Activated T-cell treated with anti-CD3 and anti-CD28 coated beads, Interleukin-2, amount 50 U/mL, for 4 hours (primary cell): ENCODE measurements at places on chromosomes 5 and 9. TPM values are rescaled to one million over a fixed set of nuclear protein-coding genes. Genes with fewer than 3 reads are reported as not detected.

HACD4 gene
- 1.2 TPM for total RNA-seq

DNA sequence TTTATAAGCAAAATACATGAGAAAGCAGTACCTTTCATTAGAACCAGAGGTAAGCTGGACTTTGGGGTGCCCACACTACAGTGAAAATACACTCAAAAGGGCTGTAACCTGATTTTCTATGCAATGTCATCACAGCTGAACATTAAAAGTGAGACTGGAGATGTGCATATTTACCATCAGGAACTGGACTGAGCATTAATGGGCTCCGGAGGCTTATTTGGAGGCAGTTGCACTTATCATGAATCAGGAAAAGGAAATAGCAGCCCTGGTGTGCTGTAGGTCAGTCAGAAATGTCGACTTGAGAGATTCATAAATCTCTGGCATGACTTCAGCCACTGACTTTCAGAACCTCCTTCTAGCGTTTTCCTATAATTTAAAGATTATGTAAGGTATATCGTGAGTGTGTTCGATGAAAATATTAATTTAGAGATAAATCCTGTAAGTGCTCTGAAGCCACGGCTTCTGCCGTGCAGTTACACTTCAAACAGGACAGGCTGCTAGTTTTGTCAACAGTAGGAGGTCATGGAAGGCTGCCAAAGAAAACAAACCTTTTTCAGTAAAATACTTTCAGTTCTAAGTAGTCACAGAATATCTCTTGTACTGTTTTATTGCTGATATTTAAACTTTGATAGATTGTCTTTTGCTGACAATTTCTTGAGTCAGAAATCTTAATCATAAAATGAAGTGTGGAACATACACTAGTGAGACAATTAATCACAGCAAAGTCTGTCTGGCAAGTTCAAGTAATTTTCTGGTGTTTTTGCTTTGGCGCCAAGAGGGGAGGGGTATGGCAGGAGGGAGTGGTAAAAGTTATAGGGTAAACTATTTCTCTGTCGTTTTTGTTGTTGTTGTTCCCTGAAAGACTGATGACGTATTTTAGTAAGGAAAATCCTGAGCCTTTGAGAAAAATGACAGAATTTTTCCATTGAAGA, 939.7 kb downstream of the NR2F1-AS1 start:
- no peak for DNase-seq

- no peak for DNase-seq
Observed at GRCh38 chr5:137453483-137454080, 45.5 kb downstream of the SPOCK1 start.

DNA sequence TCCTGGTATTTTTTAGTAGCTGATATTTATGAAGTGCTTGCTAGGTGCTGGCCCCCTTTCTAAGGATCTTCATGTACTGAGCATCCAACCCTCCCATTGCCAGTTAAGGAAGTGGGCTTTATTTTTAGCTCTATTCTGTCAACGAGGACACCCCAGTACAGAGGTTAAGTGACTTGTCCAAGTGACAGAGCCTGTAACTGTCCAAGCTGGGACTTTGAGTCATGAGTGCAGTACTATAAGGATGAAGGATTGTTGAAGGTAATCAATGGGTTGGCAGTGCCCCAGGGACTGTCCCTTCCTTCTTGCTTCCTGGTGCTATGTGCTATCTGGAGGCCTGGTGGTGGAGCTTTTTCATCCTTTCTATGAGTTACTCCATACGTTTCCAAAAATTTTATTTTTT, 18.0 kb upstream of the FABP6 start:
- no peak for DNase-seq

LHFPL2 gene
- total RNA-seq: 0.22 TPM

GRCh38 chr5:150305557-150305956, 2.9 kb upstream of the ARSI start:
- DNase-seq: no peak

SWI5 gene
- 19.5 TPM for total RNA-seq

ZCCHC7 gene
- 23.6 TPM for total RNA-seq

GRCh38 chr5:158349987-158350386, 491.0 kb upstream of the CLINT1 start:
- DNase-seq: no peak

PCAT7 gene
- total RNA-seq: not detected

GABRB2 gene
- not detected for total RNA-seq

RFESD gene
- total RNA-seq: 3.2 TPM

GRCh38 chr9:79255651-79256260, 316.0 kb upstream of the TLE4 start:
- no peak for DNase-seq

DNA sequence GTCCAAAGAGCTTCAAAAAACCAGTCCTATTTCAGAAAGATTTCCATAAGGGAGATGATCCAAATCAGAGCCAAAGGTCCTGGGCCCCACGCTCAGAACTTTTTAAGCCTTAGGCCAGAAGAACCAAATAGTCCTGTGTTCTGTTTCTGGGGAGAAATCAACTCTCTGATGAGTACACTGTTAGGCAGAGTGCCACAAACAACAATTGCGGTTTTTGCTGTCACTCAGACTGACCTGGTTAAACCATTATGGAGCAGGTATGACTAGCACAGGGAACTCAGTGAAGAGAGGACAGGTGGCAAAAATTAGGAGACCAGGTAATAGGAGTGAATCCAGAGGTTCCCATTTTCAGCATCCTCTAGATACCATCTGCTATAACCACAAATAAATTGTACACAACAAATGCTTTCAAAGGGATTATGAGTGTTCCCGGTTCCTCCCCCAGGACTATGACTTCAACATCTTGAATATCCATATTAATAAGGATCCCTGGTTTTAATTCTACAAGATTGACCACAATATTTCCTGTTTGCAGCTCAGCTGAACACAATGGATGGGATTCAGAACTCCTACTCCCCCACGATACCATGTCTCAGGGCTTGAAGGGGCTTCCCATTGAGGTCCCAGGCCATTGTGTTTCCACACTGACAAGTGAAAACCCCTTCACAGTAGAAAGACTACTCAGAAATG, 52.1 kb upstream of the FREM1 start:
- no peak for DNase-seq

SLC45A2 gene
- not detected for total RNA-seq

DNA sequence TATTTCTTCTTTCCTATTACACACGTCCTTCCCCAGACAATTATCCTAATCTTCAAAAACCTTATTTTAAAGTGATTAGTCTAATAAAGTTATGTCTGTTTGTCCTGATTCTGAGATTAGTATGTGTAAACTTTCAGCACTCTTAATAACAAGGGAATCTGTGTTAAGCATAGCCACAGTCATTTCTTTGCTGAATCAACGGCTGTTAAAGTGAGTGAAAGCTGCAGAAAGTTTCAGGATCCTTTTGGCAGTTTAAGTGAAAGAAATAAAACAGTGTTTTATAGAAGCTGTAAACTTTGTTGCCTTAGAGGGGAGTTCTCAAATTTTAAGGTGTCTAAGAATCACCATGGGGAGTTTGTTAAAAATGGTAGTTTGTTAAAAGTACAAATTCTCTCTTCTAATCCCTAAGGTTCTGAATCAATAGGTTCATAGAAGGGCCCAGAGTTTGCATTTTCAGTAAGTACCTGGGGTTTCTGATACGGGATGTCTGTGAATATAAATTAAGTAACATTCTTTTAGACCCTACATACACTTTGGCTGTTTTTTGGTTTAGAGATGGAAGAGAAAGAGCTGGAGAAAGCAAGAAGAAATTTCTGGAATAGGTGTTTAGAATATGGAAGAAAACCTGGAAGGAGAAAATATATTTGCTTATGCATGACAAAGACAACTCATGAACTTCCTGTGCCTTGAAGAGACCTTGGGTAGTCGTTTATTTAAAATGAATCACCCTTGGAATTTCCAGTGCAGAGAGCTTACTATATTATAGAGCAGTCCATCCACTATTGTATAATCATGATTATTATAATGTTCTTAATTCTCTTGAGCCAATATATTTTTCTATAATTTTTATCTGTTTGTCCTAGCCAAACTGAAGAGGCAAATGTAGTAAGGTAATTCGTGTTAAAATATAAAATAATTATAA, 45.7 kb downstream of the SCAMP1 start:
- DNase-seq: no peak

DNA sequence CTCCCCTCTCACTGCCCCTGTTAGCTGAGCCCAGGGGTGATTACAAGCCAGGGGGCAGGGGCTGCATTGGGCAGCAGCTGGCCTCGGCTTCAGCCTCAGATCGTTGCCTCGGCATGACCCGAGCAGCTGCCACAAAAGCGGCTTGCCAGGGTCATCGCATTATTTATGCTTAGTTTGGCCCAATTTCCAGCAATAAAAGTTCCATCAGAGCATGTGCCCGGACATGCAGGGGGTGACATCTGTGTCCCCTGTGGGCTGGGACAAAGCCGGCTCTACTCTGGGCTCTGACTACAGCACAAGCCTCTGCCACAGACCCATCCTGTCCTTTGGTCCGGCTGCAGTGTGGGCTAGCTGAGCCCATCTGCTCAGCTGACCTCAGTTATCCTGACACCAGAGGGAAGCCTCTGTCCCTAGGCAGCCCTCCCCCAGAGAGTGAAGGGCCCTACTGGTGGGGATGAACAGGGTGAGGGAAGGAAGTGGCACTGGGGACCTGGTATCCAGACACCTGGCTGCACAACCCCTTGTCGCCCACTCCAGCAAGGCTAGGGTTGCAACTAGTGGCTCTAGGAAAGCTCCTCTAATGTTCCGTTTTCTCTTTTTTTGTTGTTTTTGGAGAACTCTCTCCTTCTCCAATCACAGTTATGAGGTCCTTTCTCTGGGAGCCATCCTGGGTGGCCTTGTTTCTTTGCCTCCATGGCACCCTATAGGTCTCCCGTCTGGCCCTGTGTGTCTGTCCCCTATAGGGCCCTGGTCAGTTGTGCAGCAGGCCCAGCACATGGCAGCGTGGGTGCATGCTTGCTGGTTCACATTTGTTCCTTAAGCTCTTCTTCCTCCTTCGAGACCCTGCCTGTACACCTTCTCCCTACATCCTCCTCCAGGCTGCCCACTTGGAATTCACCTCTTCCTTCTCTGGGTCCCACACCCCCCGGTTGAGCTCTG, 13.3 kb upstream of the GADD45G start:
- no peak for DNase-seq

DNA sequence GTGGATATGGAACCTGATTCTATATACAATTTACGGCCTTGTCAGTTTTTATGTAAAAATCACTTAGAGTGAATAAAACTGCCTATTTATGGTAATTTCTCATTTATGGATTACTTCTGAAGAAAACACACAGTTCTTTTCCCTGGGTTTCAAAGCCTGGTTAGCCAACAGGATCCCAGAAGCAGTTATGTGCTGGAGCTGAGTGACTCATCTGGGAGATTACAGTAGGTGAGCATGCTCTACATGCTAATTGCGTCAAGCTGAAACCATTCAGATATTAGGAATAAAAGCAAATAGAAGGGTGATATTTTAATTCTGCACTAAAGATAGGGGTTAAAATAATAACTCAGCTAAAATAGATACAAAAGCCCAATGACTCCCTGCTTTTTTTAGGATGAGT, 47.8 kb downstream of the PDE4D start:
- DNase-seq: no peak

DNA sequence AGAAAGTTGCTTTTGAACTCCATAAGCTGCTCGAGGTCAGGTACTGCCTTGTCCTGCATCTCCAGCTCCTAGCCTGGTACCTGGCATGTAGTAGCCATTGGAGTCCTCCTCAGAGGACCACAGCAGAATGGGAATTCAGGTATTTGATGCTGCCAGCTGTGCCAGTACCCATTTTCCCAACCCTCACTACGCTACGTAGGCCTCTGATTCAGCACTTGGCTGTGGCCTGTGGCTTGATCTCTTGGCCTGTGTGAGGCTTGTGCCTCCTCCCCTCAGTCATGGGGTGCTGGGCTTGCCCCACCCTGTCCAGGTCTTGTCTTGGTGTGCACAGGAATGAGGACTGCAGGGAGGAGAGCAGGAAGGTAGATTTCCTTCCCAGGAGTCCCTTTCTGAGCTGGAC, 11.8 kb downstream of the OTULIN start:
- peak; percentile 17 for DNase-seq

GRCh38 chr9:12796601-12797000, 21.8 kb downstream of the LURAP1L start:
- no peak for DNase-seq

DNA sequence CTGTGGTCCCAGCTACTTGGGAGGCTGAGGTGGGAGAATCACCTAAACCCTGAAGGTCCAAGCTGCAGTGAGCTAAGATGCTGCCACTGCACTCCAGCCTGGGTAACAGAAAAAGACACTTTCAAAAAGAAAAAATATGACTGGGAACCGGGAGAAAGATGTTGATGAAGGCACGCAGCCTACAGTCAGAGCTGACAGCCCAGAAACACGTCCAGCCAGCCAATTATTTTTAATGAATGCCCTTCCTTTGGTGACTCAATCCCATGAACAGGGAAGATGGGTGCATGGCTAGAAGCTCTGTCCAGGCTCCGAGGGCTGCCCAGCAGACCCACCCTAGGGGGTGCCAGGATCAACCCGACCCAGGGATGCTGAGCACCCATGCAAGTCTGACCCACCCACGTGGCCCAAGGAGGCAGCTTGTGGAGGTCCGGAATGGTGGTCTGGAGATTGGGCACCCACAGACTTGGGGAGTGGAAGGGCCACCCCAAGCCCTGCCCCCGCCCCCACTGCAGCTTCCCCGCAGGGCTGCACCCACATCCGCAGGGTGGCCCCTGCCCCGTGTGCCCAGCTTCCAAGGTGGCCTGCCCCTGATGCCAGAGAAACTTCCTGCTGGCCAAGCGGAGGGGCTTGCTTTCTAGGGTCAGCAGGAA, 51.0 kb downstream of the ADAMTS2 start:
- DNase-seq: no peak

DNA sequence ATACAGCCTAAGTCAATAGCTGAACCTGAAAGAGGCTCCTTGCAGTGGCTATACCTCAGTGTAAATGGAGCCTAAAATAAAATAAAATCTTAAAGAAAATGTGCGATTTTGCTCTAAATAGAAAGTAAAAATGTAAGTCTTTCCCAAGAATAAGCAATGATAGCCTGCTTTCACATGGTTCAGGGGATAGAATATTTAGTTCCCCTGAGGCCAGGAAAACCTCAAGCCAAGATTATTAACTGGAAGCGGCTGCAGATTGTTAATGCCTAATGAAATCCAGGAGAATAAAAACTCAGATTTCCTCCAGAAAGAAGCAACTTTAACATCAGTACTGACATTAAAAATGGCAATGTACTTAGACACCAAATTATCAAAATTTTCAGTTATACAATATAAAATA, 463.7 kb downstream of the CYLC2 start:
- no peak for DNase-seq

GPR151 gene
- total RNA-seq: not detected

TXNDC8 gene
- not detected for total RNA-seq

DNA sequence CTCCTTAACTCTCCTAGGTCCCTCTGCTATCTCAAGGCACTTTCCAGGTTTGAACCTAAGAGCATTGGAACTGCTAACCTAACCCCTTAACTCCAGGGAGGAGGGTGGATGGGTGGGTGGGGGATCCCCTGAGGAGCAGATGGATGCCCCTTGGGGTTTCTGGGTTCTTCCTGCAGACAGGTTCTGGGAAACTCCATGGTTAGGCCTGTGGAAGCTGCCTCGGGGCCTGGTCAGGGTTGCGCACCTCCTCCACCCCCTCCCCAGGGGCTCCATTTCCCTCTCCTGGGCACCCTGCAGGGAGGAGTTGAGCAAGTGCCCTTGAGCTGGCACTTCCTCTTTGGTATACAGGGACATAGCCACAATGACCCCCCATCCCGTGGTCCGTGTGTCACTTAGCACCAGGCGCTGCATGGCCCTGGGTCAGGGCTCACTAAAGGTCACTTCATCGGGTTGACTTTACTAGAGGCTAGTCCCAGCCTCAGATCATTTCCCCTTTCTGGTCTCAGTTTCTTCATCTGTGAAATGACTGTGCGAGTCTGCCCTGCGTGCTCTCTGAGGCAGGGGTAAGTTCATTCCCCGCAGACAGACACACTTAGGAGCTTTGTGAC, 16.0 kb downstream of the CXXC5 start:
- DNase-seq: no peak
